Progenitor cell of endocrine pancreas (in vitro differentiated cells): ENCODE measurements at places on chromosomes 12 and 14. TPM values are rescaled to one million over a fixed set of nuclear protein-coding genes. Genes with fewer than 3 reads are reported as not detected.

The OTX2 gene
- 0.27 TPM in 1 of 2 replicates, not detected in the other for total RNA-seq

The KRT5 gene
- total RNA-seq: not detected in 2 replicates

The RNASE3 gene
- not detected in 2 replicates for total RNA-seq

The TAS2R13 gene
- 3.0 and 3.4 TPM in 2 replicates for total RNA-seq

The RAN gene
- 803 and 832 TPM in 2 replicates for total RNA-seq

The NFATC4 gene
- total RNA-seq: 56.6 and 57.6 TPM in 2 replicates

The NDRG2 gene
- total RNA-seq: 58.6 and 61.5 TPM in 2 replicates

The RBP5 gene
- 5.8 and 7.6 TPM in 2 replicates for total RNA-seq

The ATG14 gene
- total RNA-seq: 14.9 and 15.0 TPM in 2 replicates

The OR6C3 gene
- not detected in 2 replicates for total RNA-seq

The NGB gene
- not detected in 2 replicates for total RNA-seq

The VDR gene
- 0.31 and 0.38 TPM in 2 replicates for total RNA-seq

The KIF26A gene
- 7.0 and 7.4 TPM in 2 replicates for total RNA-seq

The ADCY4 gene
- 0.46 and 0.75 TPM in 2 replicates for total RNA-seq

The GPR132 gene
- 0.57 and 0.69 TPM in 2 replicates for total RNA-seq

The PHLDA1 gene
- total RNA-seq: 45.4 and 47.4 TPM in 2 replicates

The CCDC177 gene
- 0.22 and 0.24 TPM in 2 replicates for total RNA-seq
